ENCODE measurements at places on chromosomes 3 and 15.
A peak's percentile ranks its signal among the peaks of the same experiment; 100 is the strongest.

DNA sequence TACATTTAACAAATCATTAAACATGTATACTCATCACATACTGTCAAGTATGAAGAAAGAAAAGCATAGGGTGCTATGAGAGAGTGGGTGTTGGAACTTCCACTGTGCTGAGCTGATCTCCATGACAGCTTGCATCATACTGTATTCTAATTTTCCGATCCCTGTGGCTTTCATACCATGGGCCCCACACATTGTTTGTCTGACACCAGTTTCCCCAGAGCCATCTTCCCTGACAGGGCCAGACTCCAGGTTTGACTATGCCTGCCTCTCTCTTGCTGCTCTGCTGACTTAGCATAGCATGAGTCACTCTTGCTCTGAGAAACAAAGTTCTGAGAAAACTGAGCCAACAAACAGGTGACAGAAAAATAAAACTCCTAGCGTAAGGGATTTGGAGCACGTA, 37.0 kb upstream of the CASR start:
- DNase-seq, result no peak

DNA sequence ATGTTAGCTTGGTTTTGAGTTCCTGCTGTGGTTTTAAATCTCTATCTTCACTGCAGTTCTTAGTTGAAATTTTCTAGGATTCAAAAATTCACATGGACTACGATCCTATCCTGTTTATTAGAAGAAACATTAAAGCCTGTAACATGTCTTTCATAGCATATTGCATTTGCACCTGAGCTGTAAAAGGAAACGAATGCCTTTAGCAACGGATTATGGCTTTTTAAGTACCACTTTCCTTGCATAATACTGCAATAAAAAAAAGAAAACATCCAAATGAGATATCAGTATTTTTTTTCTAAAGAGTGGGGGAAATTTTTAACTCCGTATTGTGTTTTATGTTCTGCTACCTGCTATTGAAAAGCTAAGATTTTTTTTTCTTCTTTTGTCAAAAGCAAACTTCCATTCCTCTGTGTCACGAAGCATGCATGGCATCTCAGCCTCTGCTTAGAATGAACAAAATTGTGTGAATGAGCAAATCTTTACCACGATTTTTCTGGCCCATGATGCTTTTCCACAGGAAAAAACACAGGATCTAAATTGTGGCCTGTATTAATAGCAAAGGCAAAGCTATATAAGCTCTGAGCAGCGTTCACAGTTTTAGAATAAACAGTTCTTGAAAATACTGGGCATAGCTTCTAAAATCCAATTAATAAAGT, 110.0 kb upstream of the CDIN1 start:
- no peak for DNase-seq

DNA sequence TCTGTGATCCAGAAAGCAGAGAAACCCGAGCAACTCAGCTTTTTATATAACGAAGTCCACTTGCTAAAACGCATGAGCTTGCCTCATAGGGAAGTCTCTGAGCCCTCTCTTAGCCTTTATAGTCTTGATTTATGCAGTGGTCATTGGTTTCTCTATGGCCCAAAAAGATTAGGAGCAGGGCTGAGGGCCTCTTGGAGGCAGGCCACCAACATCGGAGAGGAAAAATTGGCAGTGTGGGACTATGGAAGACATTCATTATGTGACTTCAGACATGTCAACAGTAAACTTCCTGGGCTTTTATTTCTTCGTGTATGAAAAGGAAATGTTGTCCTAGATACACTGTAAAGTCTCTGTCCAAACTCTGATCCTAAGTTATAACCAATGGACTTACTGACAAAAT, 13.5 kb downstream of the RAB8B start:
- DNase-seq, result no peak

GRCh38 chr15:27059610-27060202, 88.7 kb downstream of the GABRG3 start:
- no peak for DNase-seq

GRCh38 chr15:69462493-69463181, 10.0 kb downstream of the RPLP1 start:
- DNase-seq, result peak; percentile 28

GRCh38 chr15:92140796-92141195, 252.9 kb upstream of the ST8SIA2 start:
- DNase-seq, result no peak

DNA sequence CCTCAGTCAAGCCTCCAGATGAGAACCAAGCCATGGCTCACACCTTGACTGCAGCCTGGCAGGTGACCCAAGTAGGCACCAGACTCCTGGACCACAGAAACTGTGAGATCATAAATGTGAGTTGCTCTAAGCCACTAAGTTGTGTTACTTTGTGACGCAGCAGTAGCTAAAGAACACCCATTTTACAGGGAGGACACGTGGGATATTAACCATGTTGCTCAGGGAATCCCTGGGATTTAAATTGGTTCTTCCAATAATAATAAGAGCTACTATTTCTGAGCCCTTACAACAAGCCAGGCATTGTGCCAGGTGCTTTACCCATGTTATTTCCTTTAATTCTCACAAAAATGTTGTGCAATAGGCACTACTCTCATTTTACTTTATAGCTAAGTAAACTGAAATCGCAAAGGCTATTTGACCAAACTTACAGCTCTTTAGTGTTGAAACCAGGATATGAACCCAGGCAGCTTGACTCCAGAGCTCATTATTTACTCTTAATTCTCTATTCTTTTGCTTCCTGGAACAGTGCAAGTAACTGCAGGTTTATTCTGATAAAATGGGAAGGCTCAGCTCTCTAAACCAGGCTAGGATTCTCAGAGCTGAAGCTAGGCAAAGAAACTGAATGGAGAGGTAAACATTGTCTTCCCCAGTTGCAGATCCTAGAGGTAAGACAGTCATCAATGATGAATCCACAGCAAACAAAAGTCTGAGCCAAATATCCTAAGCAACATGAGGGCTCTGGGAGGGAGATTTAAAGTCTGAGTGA, 294.4 kb downstream of the KBTBD8 start:
- no peak for DNase-seq

DNA sequence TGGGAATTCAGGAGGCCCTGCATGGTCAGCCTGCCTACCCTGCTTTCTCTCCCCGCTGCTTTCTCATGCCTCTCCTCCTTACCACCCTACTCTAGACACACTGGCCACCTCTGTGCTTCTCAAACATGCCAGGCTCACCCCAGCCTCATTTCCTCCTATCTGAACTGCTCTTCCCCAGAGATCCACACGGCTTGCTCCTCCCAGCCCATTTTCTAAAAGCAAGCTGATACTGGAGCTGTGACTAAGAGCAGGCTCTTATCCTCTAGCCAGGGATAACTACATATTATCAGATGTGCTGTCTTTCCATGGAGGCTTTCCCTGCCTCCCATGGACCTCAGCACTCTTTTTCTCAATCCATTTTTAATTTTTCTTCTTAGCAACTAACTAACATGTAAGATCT, 85.9 kb downstream of the BOC start:
- no peak for DNase-seq

DNA sequence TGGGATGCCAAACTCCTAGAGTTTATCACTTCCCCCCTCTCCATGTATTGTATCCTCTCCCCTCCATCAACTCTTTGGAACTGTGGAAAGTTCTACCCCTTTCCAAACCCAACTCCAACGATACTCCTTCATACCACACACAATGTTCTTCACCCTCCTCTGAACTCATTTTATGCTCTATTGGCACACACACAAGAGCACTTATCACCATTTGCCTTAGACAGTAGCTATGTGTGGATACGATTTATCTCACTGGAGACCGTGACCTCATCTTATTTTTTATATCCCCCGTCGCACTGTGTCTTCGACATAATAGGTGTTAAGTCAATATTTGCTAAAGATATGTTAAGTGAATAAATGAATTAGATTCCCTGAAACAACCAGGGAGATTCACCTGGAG, 316.5 kb upstream of the PROK2 start:
- no peak for DNase-seq

- no peak for DNase-seq
Observed at GRCh38 chr15:92361321-92362000, 32.2 kb upstream of the ST8SIA2 start.

DNA sequence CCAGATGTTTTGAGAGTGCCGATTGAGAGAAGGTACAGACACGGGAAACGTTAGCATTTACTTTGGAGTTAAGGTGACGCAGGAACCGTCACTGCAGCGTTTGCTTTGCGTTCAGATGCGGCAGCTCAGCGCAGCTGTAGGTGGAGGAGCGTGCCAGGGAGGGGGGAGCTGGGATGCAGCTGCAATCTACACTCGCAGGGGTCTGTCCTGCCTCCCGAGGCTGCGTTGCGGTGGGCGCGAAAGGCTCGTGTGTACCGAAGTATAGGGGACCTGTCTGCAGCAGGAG, 425 bp upstream of the FYTTD1 start:
- no peak for DNase-seq

DNA sequence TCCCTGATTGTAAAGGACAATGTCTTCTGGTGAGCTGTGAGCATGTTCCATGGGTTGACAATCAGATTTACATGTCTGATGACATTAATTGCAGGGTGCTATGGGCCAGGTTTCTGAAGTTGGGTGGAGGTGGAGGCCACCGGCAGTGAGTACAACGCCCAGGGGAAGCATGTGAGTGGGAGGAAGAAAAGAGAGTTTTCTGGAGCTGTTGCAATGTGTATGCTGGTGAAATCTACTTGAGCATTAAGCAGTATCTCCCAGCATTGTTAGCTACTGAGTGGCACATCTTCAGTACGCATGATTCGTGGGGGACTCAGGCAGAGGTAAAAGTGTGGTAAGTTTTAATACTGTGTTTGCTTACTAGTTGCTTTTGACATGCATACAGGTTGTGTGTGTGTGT, 26.6 kb downstream of the TMEM45A start:
- no peak for DNase-seq

- DNase-seq, result no peak
Observed at GRCh38 chr3:31624083-31624709, 91.5 kb downstream of the STT3B start.

- DNase-seq, result no peak
Observed at GRCh38 chr3:13462822-13463221, 17.3 kb upstream of the HDAC11 start.

DNA sequence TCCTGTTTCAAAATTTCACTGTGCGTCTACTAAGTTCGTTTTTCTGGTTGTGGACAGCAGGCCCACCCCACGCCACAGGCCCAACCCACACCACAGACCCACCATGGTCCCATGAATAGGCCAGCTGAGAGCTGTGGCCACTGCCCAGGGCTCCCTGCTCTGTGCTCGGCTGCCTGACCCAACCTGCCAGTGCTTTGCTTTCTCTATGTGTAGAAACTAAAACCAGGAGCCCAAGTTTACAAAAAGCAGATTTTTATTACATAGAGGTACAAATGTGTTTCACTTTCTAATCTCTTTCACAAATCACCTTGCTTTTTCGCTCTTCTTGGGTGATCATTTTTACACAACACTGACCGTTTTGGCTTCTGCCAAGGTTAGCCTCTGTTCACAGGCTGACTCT, 69.1 kb downstream of the HERC2 start:
- DNase-seq, result no peak

DNA sequence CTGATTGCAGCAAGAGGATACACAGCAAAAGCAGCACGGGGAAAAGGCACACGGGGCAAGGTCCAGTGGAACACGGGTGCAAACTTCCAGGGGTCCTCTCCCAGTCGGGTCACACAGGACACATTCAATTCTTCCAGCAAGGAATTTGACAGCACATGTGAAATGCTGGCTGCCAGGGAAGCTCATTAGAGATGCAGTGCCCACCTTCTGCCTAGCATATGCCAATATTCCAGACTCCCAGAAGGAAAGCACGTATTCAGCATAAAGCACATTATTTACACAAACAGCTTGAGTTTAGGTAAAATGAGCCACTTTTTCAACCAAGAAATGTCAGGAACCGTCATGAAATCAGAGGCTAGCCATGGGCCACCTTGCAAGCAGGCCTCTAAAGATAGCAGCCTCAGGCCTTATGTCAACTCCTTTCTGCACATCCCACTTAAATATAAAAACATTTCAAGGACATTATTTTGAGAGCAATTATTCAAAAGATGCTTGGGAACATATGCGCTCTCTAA, 19.3 kb downstream of the MYO5C start:
- DNase-seq, result no peak

- no peak for DNase-seq
Observed at GRCh38 chr15:70096215-70097062, 1.3 kb downstream of the TLE3 start.

GRCh38 chr3:160047876-160048275, 59.2 kb downstream of the IL12A start:
- DNase-seq, result no peak

DNA sequence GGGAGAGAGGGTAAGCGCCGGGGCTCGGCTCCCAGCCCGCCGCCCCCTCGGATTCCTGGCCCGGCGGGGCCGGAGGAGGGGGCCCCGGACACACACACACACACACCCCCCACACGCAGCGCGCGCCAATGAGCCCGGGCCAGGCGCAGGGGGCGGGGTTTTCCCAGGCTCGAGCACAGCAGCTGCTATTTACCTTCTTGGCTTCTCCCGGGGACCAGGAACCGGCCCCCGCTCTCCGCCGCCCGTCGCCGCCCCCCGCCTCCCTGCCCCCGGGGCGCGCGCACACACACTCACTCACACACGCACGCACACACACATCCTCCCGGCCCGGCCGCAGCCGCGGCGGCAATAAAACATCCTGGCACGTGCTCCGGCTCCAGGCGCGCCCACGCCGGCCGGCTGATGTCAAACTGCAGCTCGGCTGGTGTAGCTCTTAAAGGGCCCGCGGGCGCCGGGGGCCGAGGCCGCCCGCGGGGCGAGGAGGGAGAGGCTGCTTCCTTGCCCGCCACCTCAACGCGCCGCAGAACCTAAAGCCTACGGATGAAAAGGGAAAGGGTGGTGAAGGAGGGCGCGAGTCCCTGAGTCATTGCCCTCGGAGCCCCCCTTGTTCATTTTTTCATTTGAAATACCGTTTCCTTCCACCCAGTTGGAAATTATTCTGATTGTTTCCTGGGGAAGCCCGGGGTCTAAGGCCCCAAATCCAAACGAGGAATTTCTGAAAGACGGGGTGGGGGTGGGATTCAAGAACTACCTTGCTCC, 1.0 kb upstream of the HES1 start:
- DNase-seq, result peak; percentile 67

GRCh38 chr3:3071136-3071535, 39.0 kb downstream of the IL5RA start:
- DNase-seq, result no peak

- no peak for DNase-seq
Observed at GRCh38 chr3:191762323-191762960, 301.5 kb downstream of the PYDC2 start.

DNA sequence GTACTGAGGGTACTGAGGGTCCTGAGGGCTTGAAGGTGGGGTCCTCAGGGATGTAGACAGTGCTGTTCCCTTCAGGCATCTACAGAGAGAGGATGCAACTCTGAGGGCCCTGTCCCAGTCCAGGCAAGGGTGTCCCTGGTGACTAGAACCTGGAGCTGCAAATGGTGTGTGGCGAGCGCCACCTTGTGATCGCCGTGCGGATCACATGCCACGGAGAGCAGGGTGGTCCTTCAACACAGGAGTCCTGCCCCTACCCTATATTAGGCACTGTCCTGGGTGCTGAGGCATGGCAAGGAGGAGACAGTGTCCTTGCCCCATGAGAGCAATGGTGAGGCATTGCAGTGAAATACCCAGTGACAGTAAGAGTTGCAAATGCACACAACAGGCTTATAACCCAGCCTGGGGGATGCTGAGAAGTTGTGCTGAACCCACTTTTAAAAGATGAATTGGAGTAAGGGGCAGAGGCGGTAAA, 23.6 kb downstream of the RHCG start:
- DNase-seq, result no peak

Data from cortex of kidney (tissue), 1 donor.